NB4 (cell line): ENCODE measurements at places on chromosomes 5 and 9.

- no peak for DNase-seq
Measured at GRCh38 chr9:21933865-21934264, 60.3 kb downstream of the CDKN2A start.

GRCh38 chr5:159444441-159445082, 114.3 kb upstream of the IL12B start:
- peak; percentile 66 for DNase-seq

DNA sequence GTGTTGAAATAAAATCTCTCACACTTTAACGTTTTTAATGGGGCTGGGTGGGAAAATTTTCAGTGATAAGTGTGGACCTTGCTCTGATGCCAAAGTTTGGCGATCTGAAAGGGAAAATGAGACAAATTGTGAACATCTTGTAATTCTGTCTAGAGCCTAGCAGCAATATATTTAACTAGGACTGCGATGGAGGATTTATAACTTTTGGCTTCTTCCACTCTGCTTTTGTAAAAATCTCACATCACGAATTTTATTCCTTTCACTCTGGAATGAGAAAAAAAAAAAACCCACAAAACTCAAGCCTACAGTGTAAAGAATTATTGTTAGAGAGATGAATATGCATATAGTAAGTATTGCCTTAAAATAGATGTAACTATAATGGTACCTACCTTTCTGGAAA, 19.9 kb downstream of the CCNH start:
- DNase-seq: no peak

DNA sequence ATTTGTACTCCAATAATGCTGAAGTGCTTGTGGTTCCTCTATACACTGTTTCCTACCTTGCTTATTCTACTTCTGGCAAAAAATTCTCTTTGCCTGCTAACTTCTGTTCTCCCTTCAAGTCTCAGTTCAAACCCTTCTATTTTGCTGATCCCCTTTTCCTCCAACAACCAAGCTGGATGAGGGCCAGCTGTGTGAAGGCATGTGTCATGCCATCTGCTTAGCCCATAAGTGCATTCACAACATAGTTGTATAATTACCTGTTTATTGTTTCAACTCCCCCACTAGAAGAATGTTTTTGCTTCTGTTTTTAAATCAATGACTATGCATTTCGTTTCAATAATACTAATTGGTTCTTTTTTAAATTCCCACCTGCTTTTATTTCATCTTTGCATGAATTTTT, 1951.4 kb upstream of the WWC1 start:
- no peak for DNase-seq

DNA sequence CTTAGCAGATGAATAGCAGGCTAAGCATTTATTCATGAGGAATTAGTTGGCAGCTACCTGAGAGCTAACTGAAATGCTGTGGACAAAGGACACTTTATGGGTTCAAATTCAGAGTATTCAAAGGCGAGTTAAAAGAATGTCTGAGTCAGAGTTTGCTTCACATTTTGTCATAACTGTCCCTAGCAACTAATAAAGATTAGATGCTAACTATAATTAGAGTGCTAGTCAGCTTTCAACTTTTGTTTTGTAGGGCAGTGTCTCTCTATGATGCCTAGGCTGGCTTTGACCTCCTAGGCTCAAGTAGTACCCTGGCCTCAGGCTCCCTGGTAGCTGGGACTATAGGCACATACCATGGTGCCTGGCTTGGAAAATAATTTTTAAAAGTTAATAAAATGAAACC, 4.6 kb downstream of the SMC5 start:
- DNase-seq: no peak

GRCh38 chr5:73940801-73941200, 314.8 kb downstream of the ARHGEF28 start:
- no peak for DNase-seq

GRCh38 chr9:97987487-97987886, 4.3 kb downstream of the ANP32B start:
- peak; percentile 25 for DNase-seq

GRCh38 chr5:82335806-82336205, 57.7 kb upstream of the RPS23 start:
- DNase-seq: no peak
